ENCODE measurements at places on chromosomes 13 and 19.
A peak's percentile ranks its signal among the peaks of the same experiment; 100 is the strongest.

DNA sequence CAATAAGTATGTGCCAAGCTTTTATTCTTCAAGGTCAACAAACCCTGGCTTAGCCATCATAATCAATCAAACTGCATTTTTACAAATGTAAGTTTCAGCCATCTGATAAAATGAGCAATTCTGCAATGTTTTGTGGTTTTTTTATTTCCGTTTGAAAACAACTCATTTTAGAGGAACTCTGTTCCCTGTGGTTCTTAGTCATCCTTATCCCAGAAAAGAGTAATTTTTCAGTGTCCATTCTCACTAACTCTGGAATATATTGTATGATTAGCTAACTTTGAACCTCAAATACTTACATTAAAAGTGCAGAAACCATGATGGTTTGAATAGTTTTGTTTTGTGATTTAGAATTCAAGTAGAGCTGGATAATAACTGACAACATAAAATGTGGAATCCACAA lies 87.6 kb downstream of the IRS2 start:
- DNase-seq = no peak

DNA sequence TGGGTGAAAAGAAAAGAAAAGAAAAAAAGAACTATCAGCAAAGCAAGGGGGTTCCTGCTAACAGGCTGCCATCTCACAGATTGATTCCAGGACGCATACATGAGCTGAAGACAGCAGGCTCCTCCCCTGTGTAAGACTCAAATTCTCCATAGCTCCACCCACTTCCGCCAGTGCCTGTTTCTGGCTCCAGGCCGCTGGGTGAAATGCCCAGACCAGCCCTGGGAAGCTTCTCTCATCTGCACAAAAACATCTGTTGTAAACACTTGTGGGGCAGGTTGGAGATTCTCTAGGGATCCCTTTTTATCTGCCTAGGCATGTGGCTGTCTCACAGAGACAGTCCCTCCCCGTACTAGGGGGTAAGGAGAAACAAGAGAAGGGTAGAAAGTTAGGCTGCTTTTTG lies 1054.4 kb upstream of the SPRY2 start:
- no peak for DNase-seq

- no peak for DNase-seq
These were observed 116.6 kb upstream of the SPACA7 start for GRCh38 chr13:112259511-112259910.

GRCh38 chr13:35812736-35813135 lies 318.4 kb downstream of the DCLK1 start:
- no peak for DNase-seq

DNA sequence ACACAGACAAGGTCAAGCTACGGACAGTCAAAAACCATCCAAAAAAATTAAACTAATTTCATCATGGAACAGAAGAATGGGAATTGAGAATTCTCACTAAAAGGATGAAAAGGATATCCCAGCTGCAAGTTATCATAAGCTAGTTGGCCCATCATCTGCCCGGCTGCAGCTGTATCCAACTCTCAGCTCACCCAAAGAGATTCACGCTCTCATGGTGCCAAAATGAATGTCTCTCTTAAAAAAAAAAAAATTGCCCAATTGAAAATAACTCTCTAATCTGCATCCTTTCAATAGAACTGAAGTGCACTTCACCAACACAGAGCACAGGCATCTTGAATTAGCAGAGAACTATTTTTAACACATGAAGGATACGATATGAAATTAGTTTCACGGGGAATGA lies 20.0 kb downstream of the ENOX1 start:
- DNase-seq = no peak

- DNase-seq = no peak
These were observed 11.6 kb downstream of the PARP4 start for GRCh38 chr13:24500977-24501376.

GRCh38 chr19:42229855-42230351 lies 9.8 kb downstream of the ZNF526 start:
- no peak for DNase-seq

DNA sequence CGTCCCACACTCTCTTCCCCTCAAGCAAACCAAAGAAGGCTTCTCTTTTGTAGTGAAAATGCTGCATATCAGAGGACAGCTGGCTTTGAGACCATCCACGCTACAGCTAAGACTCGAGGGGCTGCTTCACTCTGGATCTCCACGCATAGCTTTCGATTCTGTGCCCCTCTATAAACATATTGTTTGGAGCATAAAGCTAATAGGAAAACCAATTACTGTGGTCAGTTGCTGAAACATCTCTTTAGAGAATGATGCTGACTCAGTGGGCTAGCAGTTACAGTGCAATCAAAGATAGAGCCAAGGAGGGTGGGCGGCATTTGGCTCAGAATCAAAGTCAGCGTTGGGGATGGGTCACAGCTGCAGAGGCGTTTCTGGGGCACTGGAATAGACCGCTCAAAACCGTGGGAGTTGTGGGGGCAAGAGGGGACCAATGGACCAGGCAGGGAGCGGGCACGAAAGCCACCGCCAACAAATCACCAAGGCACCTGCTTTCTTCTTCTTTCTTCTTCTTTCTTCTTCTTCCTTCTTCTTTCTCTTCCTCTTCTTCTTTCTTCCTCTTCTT lies 76.7 kb downstream of the RASL11A start:
- no peak for DNase-seq

DNA sequence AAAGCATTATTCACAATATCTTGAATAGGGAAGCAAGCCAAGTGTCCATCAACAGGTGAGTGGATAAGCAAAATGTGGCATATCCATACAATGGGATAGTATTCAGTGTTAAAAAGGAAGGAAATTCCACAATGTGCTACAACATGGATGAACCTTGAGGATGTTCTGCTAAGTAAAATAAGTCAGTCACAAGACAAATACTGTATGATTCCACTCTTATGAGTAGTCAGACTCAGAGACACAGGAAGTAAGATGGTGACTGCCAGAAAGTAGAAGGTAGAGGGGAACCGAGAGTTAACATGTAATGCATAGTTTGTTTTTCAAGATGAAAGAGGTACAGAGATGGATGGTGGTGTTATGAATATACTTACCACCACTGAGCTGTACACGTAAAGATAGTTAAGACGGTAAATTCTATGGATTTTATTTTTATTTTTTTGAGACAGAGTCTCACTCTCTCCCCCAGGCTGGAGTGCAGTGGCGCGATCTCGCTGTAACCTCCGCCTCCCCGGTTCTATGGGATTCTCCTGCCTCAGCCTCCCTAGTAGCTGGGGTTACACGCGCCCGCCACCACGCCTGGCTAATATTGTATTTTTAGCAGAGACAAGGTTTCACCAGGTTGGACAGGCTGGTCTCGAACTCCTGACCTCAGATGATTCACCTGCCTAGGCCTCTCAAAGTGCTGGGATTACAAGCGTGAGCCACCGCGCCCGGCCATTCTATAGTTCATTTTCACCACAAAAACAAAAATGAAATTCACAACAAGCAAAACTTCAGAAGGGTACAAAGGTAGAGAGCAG lies 1.0 kb upstream of the CHAMP1 start:
- DNase-seq = no peak

DNA sequence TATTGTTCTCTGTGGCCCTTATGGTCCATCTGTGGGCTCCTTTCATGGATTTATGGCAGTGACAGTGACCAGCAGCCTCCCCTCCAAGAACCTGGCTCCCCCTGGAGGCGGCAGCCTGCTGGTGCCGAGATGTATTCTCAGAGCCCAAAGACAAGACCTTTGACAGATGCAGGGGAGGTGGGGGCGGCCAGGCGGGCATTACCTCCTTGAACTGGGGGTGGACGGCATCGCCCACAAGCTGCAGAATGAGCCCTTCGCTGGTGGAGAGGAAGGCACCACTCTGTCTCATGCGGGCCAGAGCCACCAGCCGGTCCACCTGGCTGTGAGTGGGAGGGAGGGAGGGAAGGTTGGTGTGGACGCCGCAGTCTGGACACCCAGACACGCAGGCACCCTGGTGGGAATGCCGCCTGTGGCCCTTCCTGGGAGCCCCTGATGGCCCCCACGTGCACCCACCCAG lies 6.6 kb downstream of the ISOC2 start:
- DNase-seq = peak; percentile 51

DNA sequence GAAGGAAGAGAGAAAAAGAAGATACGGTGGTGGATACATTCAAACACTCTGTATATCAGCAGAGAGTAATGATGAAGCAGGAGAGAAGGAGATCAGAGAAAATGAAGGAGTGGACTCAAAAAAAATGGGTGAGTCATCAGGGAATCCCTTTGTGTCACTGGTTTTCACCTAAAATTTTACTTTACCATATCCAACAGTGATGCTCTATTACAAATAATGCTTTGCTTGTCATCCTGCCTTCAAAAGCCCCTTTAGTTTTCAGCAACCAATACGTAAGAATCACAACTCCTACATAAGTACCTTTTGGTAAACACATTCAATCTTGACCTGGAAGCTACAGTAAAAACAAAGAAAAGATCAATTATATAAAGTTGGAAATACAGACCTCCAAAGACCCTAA lies 88.8 kb downstream of the ENOX1 start:
- no peak for DNase-seq

DNA sequence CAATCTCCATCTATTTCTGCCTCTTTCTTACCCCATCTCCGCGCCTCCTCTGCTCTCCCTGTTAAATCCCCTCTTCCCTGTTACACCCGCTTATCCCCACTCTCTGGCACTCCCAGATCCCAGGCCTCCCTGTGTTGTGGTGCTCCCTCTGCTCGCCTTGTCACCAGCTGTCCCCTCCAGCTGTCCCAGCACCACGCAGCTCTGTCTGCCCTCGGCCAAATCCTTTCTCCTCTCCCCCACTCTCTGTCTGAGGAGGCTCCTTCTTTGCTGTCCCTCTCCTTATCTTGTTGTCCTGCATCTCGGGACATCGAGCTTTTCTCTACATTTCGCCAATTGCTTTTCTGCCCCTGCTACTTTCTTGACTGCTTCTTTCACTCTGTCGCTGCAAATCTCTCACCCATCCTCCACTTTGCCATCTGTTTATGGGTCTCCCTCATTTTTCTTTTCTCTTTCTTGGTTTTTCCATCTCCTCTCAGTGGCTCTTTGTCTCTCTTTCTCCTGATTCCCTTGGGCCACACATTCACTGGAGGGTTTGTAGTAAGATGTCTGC lies 941 bp downstream of the ZNF160 start:
- no peak for DNase-seq

- no peak for DNase-seq
These were observed 6.9 kb upstream of the ICAM4 start for GRCh38 chr19:10279737-10280442.

DNA sequence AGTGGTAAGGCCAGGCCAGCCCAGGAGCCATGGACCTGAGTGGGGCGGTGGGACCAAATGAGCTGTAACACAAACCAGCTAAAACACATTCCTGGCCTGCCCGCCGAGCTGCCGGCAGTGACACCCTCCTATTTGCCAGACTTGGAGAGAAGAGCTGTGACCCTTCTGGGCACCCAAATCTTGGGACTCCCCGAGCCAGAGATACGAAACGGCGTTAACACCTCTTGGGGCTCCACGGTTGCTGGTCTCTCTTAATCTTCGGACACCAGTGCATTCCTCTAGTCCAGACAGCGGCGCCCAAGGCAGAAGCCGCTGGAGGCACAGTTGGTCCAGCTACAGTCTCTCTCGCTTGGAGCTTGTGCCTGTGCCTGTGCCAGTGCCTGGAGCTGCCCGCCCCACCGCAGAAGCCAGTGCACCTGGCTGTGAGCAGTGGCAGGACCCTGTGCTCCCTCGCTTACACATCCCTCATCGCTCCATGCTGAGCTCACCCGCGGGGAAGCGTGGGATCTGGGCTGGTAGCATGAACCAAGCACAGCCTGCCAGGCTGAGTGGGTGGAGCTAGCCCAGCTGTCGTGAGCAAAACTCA lies 147.2 kb upstream of the KLHL1 start:
- no peak for DNase-seq

- peak; percentile 21 for DNase-seq
These were observed at the start of gene SMAD9 for GRCh38 chr13:36919833-36920615. TSS of gene SMAD9 (minus strand) at chr13:36920238. CDS start at chr13:36879689, 40,549 bp downstream.

DNA sequence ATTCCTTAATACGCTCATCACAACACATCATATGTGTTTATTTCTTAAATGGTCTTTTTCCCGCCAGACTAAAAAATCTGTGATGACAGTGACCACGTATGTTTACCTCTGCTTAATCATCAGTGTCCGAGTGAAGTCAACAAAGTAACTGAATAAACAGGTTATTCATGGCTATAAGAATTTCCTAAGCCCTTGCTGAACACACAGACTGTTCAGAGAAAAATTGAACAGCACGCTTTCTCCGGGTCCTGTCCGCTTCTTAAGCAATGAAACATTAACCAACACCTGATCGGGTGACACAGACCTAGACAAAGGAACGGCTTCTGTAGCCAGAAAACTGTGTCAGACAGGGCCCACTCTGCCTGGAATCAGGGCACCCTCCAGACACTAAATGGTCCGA lies 14.3 kb downstream of the SAFB2 start:
- no peak for DNase-seq

GRCh38 chr19:49951806-49952478 lies 9.0 kb downstream of the SIGLEC11 start:
- DNase-seq = no peak

DNA sequence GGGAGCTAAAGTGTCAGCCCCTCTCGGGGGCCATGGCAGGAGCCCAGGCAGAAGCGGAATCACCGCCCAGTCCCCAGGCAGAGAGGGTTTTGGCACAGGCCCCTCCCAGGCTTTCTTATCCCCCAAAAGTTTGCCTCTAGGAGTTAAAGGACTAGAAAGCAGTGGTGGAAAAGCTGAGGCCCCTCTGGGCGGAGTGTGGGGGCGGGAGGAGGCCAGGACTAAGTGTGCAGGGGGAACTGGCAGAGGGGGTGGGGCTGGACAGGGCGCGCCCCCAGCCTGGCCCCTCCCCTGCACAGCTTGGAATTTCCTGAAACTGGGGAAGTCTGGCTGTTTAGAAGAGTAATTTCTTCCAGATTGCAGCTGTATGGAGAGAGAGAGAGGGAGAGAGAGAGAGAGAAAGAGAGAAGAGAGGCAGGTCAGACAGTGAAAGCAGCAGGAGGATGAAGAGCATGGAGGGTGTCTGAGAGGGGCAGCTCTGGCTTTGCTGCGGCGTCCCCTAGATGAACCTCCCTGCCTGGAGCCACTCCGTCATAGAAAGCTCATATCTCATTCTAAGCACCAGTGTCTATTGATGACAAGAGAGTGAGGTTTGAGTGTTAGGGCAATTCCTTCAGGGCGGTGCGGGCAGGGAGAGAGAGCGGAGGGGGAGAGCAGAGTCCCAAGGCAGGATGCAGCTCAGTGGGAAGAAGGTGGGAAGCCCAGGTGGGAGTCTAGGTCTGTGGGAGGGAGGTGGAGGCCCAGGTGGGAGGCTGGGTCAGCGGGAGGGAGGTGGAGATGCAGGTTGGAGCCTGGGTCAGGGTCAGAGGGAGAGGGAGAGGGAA lies at the start of gene CDC42EP5:
TSS of gene CDC42EP5 (minus strand) at position 226 of the 821 bp plus-strand sequence. CDS start 7,749 bp downstream, outside the sequence.
- DNase-seq = no peak

- DNase-seq = no peak
These were observed 30.6 kb downstream of the GPX4 start for GRCh38 chr19:1134431-1134830.
